ENCODE measurements at places on chromosomes 7 and 10. TPM values are rescaled to one million over a fixed set of nuclear protein-coding genes. Genes with fewer than 3 reads are reported as not detected.

- DNase-seq, result no peak
Measured at GRCh38 chr10:38146579-38147333, 52.6 kb downstream of the ZNF37A start.

VIPR2 gene
- 0.55 TPM for total RNA-seq

DNA sequence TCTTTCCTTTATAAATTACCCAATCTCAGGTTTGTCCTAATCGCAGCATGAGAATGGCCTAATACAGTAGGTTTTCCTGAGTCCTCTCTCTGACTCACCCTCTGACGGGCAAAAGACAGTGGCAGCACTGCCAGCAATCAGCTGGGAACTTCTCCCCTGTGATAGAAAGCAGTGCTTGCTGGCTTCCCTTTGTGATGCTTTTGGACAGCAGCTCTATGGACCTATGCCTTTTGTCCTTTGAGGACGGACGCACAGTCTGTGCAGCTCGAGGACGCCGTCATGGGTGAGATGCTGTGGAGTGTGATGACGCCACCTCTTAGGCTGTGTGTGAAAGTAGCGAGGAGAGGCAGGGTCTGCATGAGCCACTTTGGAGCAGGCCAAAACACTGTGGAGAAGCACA, 68.8 kb downstream of the KIAA1217 start:
- no peak for DNase-seq

KAZALD1 gene
- total RNA-seq, result 17.7 TPM

DNA sequence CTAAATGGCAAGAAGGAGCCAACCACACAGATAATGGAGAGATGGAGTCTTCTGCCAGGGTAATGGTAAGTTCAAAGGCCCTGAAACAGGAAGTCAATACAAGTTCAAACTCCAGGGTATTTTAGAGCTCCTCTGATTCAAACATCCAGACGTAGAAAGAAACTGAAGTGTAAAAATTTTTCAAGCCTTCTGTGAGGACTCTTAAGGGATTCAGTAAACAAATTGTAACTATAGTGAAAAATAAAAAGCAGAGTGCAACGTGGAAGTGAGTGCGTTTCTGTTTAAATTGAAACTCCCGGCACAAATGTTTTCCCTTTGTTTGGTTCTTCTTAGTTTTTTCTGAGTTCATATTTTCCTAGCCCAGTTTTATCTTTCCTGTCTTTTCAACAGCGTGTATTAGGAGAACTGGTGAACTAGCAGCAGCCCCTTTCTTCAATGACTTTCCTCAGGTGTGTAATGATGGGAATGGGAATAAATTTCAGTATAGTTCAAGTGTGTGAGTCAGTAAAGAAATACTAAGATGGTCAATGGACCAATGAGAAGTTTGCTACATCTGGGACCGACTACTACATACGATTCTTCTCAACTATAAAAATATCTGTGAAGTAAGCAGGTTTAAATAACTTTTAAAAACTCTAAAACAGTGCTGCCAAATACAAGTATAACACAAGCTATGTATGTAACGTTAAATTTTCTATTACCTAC, 298.9 kb downstream of the CSTF2T start:
- no peak for DNase-seq

GRCh38 chr7:57819491-57819981, 369.6 kb downstream of the ZNF716 start:
- no peak for DNase-seq

RET gene
- total RNA-seq, result 1.6 TPM

Measured in left colon (tissue), 2 donors.